Fibroblast of lung (primary cell): ENCODE measurements at places on chromosomes 7 and 10. TPM values are rescaled to one million over a fixed set of nuclear protein-coding genes. Genes with fewer than 3 reads are reported as not detected.

The TMEM213 gene
- total RNA-seq, result not detected in 2 replicates

The MBL2 gene
- total RNA-seq, result not detected in 2 replicates

The SLC16A9 gene
- 0.26 and 0.66 TPM in 2 replicates for total RNA-seq

The LRRC17 gene
- 12.6 and 30.8 TPM in 2 replicates for total RNA-seq

The PILRA gene
- 0.33 TPM in 1 of 2 replicates, not detected in the other for total RNA-seq

The GTF2IRD1 gene
- total RNA-seq, result 10.0 and 14.7 TPM in 2 replicates

The TRIM73 gene
- 0.51 and 1.3 TPM in 2 replicates for total RNA-seq

The RAPGEF5 gene
- 0.77 and 1.5 TPM in 2 replicates for total RNA-seq

The PNLIPRP1 gene
- not detected in 2 replicates for total RNA-seq

The GRID1 gene
- 0.33 and 0.51 TPM in 2 replicates for total RNA-seq

The SEMA3E gene
- 1.5 and 2.0 TPM in 2 replicates for total RNA-seq

The CPVL gene
- 0.17 and 0.51 TPM in 2 replicates for total RNA-seq

The TMEM130 gene
- 0.26 and 0.66 TPM in 2 replicates for total RNA-seq

The PVRIG gene
- total RNA-seq, result not detected in 2 replicates

The SPRN gene
- under 0.01 and 0.33 TPM in 2 replicates for total RNA-seq

The VCL gene
- total RNA-seq, result 129 and 161 TPM in 2 replicates

The BAIAP2L1 gene
- total RNA-seq, result 2.8 and 5.3 TPM in 2 replicates

The CALML3 gene
- not detected in 2 replicates for total RNA-seq

The RSPH10B2 gene
- total RNA-seq, result 0.51 and 0.66 TPM in 2 replicates

The FAM221A gene
- total RNA-seq, result 3.3 and 5.1 TPM in 2 replicates

The SLC39A12 gene
- total RNA-seq, result not detected in 2 replicates

The FAM204A gene
- total RNA-seq, result 42.1 and 47.2 TPM in 2 replicates

The PLEKHS1 gene
- total RNA-seq, result not detected in 2 replicates

The EN2 gene
- total RNA-seq, result under 0.01 TPM in 1 of 2 replicates, not detected in the other

The STX1A gene
- 4.6 and 8.1 TPM in 2 replicates for total RNA-seq

The TSPAN13 gene
- 0.77 and 2.8 TPM in 2 replicates for total RNA-seq

The PRRT4 gene
- total RNA-seq, result under 0.01 and 0.26 TPM in 2 replicates
